ENCODE measurements at places on chromosomes 12 and 14.
A peak's percentile ranks its signal among the peaks of the same experiment; 100 is the strongest.

GRCh38 chr12:2959192-2959504 is at the start of gene TEAD4:
TSS of gene TEAD4 (plus strand) at chr12:2959397.
- H3K4me1 ChIP-seq: peaks cover 13% of the 10 kb centered on the region
- peaks cover 70% of the 10 kb centered on the region for H3K27me3 ChIP-seq
- no peak for DNase-seq
- peak within 1 kb of the TSS; percentile 77 for H3K4me3 ChIP-seq
- H3K36me3 ChIP-seq: no peaks in the 10 kb centered on the region
- no peak within 1 kb of the TSS for H3K27ac ChIP-seq

GRCh38 chr12:65326616-65327015 is 48.1 kb downstream of the MSRB3 start:
- no peak for DNase-seq
- peaks cover 13% of the 10 kb centered on the region for H3K27me3 ChIP-seq
- no peaks in the 10 kb centered on the region for H3K4me1 ChIP-seq
- H3K27ac ChIP-seq: no peak overlapping the region

DNA sequence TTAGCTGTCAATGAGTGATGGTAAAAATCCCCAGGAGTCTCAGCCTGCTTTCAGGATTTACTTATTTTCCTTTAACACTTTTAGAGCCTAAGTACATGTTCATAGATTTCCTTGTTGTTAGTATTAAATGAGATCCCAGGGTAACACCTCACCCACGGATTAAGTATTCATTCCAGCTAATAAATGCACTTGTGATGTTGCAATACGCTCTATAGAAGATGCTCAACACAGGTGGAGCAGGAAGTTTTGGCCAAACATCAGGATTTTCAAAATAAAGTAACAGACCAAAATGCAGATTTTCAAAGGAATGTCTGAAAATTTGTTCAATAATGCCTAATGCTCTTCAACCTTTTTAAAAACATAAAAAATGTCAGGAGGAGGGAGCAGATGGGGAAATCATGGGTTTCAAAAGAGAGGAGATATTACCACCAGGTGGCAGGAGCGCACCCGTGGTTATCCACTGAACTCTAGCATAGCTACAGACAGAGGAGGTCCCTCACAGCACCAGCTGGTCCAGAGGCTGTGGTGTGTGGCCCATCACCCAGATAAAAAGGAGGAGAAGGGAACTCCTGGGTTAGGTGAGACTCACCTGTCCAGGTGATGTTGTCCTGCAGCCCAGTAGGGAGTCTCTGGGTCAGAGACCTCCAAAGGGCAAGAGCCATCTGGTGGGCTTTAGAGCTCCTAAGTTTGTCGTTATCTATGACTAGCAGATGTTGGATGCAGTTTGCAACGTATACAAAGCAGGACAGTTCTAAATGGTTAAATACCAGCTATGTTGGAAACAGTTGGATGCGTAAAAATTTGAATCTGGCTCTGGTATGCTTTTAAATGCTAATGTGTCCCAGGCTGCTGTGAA is 1158.4 kb upstream of the TMEM132C start:
- no peak overlapping the region for H3K4me3 ChIP-seq
- peak; percentile 40 for DNase-seq
- no peaks in the 10 kb centered on the region for H3K36me3 ChIP-seq
- H3K4me1 ChIP-seq: no peaks in the 10 kb centered on the region

GRCh38 chr12:96711364-96711763 is 195.7 kb upstream of the NEDD1 start:
- H3K4me1 ChIP-seq: no peaks in the 10 kb centered on the region
- H3K36me3 ChIP-seq: no peaks in the 10 kb centered on the region
- H3K4me3 ChIP-seq: no peak overlapping the region
- DNase-seq: no peak
- peaks cover 6% of the 10 kb centered on the region for H3K27me3 ChIP-seq

DNA sequence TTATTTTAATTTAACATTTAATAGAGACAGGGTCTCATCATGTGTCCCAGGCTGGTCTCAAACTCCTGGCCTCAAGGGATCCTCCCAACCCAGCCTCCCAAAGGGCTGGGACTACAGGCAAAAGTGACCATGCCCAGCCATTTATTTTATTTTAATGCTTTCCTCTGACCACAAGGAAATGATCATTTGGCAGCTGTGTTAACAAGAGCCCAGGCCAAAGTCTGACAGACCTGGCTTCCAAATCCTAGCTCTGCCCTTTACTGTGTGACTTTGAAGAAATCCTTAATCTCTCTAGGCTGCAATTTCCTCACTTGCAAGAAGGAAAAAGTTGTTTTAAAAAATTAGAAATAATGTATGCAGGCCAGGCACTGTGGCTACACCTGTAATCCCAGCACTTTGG is 16.7 kb upstream of the GCH1 start:
- no peak overlapping the region for H3K27ac ChIP-seq
- no peak for DNase-seq
- no peaks in the 10 kb centered on the region for H3K36me3 ChIP-seq
- H3K27me3 ChIP-seq: peaks cover under 1% of the 10 kb centered on the region

DNA sequence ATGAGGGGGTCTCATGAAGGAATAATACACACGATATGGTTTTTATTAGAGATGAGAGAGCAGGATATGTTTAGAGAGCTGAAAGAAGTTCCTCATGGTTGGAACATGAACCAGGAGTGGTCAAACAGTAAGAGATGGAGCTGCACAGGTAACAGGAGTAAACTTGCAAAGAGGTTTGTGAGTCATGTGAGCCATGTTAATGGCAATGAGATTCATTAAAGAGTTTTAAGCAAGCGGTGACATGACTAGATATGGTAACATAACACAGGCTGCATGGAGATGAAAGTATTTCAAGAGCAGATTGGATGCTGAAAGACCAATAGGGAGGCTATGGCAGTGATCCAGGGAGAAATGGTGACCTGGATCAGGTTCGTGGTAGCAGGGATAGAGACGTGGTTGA is 62.6 kb upstream of the SSTR1 start:
- no peak overlapping the region for H3K27ac ChIP-seq
- H3K4me3 ChIP-seq: no peak overlapping the region
- no peaks in the 10 kb centered on the region for H3K27me3 ChIP-seq
- H3K4me1 ChIP-seq: no peaks in the 10 kb centered on the region

GRCh38 chr14:54109521-54110120 is 153.0 kb upstream of the BMP4 start:
- H3K4me1 ChIP-seq: no peaks in the 10 kb centered on the region
- H3K36me3 ChIP-seq: no peaks in the 10 kb centered on the region
- no peak overlapping the region for H3K4me3 ChIP-seq
- no peak overlapping the region for H3K27ac ChIP-seq
- peaks cover 9% of the 10 kb centered on the region for H3K27me3 ChIP-seq

DNA sequence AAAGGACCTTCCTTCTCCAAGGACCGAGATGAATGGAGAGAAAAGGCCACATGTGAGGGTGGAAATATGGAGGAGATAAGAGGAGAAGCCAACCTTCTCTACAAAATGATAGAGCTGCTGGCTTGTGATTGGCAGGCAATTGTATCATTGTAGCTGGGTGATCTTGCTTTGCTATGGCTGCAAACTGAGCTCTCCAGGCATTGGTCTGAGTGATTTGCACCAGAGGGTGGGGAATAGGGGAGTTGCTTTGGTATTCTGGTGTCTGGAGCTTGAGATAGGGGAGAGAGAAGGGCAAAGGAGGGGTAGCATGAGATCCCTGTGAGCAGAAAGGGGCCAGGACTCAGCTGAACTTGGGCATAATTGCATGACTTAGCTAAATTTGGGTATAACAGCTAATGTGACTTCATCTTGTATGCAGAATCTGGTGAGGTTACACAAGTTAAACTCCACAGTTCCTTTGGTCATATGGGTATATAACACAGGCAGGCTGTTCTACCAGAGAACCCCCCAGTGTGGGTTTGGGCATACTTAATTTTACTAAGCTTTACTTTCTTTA is 72.0 kb downstream of the FOS start:
- no peak for DNase-seq
- H3K27ac ChIP-seq: no peak overlapping the region
- no peaks in the 10 kb centered on the region for H3K4me1 ChIP-seq
- no peaks in the 10 kb centered on the region for H3K27me3 ChIP-seq
- no peak overlapping the region for H3K4me3 ChIP-seq

DNA sequence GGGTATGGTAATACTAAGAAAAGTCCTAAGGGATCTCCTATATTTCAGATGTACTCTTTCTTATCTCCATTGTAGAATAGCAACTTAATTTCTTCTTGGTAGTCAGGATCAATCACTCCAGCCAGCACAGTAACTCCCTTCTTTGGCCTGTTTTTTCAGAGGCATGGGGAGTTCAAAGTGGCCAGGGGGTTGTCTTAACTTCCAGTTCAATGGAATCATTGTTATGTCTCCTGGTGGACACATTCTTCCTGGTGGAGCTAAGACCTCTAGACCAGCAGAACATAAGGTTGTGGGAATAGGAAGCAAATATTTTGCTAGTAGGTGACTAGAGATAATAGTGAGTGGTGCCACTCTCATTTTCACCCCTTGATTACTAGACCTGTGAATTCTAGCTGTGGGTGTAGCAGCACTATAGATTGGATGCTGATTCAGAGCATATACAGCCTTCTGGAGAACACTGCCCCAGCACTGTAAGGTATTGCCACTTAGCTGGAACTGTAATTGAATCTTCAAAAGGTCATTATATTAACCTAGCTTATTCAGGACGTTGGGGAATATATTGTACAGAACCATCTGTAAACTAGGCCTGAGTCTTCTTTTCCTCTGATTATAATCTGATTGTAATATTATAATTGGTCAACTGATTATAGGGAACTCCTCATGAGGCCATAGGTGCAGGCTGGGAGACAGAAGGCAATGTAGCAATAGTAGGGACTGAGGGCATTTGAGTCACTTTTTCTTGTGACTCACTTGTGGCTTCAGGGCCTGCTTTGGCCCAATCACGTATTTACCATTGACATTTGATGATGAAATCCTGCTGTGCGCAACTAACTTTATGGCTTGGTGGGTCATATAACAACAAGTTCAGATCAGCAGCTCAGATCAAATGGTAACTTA is 60.2 kb upstream of the ATP2B1 start:
- H3K4me1 ChIP-seq: peaks cover 10% of the 10 kb centered on the region
- H3K27me3 ChIP-seq: no peaks in the 10 kb centered on the region
- H3K4me3 ChIP-seq: no peak overlapping the region
- no peaks in the 10 kb centered on the region for H3K36me3 ChIP-seq

DNA sequence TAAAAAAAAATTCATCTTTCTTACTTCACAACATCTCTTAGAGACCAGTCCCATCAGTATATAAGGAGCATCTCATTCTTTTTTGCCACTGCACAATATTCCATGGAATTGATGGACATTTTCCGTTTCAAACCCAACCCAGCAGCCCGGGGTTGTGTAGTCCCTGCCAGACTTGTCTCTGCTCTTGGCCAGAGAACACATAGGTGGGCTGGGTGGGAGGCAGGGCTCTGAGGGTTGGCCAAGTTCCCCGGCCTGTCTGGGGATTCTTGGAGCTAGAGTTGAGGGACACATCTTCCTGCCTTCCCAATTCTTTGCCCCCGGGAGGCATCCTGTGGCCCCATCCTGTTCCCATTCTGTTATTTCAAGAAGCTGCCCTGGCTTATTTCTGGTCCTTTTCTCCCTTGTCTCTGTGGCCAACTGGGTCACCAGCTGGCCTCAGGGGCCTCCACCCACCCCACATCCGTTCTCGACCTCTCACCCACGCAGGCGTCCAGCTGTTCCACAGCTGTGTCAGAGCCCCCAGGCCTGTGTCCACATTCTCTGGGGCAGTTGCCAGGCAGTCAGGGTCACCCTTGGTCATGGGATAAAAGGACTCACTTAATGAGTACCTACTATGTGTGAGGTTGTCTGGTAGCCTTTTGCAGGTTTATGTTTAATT is 52.0 kb upstream of the CCDC63 start:
- DNase-seq: no peak
- H3K4me1 ChIP-seq: no peaks in the 10 kb centered on the region
- no peaks in the 10 kb centered on the region for H3K27me3 ChIP-seq
- peaks cover 3% of the 10 kb centered on the region for H3K36me3 ChIP-seq

- DNase-seq: no peak
- no peak overlapping the region for H3K27ac ChIP-seq
- no peak overlapping the region for H3K4me3 ChIP-seq
- no peaks in the 10 kb centered on the region for H3K36me3 ChIP-seq
- peaks cover 8% of the 10 kb centered on the region for H3K4me1 ChIP-seq
- H3K27me3 ChIP-seq: no peaks in the 10 kb centered on the region
Measured at GRCh38 chr12:75756771-75757170, 245.4 kb upstream of the KRR1 start.

DNA sequence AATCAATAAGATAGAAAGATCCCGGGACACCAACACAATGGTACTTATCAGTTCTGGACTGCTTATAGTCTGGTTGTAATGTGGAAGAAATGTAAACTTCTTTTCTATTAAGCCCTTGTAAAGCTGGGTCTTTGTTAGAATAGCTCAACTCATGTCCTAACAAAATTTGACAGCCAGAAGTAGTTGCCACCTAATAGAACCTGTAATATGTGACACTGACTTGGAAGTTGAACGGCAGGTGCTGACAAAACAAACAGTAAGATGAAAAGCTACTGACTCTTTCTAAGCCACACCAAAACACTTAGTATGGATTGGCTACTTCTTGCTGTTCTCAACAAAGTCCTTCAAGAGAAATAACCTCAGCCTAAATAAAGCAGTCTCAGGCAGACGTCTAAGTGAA is 56.6 kb downstream of the KIF21A start:
- H3K27ac ChIP-seq: no peak overlapping the region
- no peak overlapping the region for H3K4me3 ChIP-seq

- H3K36me3 ChIP-seq: no peaks in the 10 kb centered on the region
- H3K4me3 ChIP-seq: peak within 1 kb of the TSS; percentile 38
- H3K27ac ChIP-seq: no peak within 1 kb of the TSS
- H3K4me1 ChIP-seq: no peaks in the 10 kb centered on the region
Measured at GRCh38 chr12:21774358-21775132, at the start of gene KCNJ8. TSS of gene KCNJ8 (minus strand) at chr12:21774706. CDS start at chr12:21773616, 1,090 bp downstream.

DNA sequence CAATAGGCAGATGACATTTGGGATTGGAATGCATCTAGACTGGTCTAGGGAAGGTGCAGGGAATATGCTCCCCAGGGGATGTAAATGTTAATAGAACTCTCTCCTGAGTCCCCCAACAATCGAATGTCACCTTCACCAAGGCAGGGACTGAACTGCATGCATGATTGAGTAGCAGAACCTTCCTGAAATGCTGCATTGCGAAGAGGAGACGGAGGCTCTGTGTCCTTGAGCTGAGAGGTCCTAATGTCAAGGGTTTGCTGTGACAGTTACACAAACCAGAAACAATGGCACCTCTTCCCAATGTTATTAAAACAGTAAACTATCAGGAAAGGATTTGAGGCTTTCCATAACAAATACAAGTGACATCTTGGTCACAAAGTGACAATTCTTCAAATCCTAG is 117.5 kb upstream of the SFSWAP start:
- H3K4me3 ChIP-seq: no peak overlapping the region
- H3K27me3 ChIP-seq: no peaks in the 10 kb centered on the region
- H3K36me3 ChIP-seq: no peaks in the 10 kb centered on the region
- H3K4me1 ChIP-seq: peaks cover 14% of the 10 kb centered on the region
- H3K27ac ChIP-seq: peak overlapping the region; percentile 67

DNA sequence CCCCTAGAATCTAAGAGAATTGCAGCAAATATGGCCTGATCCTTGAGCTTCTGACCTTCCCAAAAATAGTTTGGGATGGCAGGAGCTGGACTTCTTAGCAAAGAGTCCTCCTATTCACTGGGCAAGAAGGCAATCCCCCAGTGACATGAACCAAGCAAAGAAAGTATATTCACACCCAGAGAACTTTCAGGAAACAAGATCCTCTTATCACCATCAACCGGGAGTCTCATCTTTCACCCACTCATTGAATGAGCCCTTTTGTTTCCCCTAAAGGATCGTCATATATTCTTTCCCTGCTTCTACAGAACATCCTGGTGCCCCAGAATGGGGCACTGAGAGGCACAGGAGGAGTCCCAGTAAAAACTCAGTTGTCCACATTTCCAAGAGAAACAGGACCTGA is 19.7 kb downstream of the SPTB start:
- no peak overlapping the region for H3K4me3 ChIP-seq
- H3K36me3 ChIP-seq: no peaks in the 10 kb centered on the region
- H3K27me3 ChIP-seq: peaks cover 39% of the 10 kb centered on the region
- no peak for DNase-seq

Measured in effector memory CD8-positive, alpha-beta T cell (primary cell).